ENCODE measurements at places on chromosomes 16 and 17.

- no peak for DNase-seq
Observed at GRCh38 chr17:50114849-50115357, 15.1 kb downstream of the SAMD14 start.

- no peak for DNase-seq
Observed at GRCh38 chr17:49913226-49914095, 55.5 kb upstream of the DLX4 start.

DNA sequence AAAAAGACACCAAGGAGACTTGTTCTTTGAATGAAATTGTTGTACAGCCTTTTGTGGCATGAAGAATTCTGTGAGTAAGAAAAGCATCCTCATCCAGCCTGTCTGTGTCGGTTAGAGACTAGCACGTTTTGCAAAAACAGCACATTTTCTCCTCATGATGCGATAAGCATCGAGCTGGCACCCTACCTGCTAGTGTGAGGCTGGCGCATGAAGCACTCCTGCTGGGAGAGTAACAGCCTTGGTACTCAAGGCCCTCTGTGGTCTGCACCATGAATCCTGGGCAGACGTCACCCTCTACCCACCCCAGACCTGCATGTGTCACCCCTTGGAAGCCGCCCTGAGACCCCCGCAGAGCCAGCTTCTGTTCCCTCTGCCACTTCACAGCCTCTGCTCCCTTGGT, 92.6 kb upstream of the TMEM132E start:
- DNase-seq = no peak

DNA sequence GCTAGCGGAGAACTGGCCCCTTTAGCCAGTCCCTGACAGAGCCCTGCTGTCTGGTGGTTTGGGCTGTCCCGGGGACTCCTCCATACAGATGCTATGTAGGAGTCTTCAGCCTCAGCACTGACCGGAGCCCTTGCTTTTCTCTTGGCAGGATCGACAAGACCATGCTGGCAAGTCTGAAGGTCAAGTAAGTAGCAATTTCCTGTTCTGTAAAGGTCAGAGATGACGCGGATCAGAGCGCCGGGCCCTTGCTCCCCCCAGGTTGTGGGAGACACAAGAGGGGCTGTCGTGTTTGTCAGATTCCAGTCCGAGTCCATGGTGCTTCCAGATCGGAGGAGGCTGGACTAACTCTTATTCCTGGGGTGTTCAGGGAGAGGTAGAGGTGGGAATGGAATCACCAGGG, 4.1 kb downstream of the RAP1GAP2 start:
- DNase-seq = no peak

DNA sequence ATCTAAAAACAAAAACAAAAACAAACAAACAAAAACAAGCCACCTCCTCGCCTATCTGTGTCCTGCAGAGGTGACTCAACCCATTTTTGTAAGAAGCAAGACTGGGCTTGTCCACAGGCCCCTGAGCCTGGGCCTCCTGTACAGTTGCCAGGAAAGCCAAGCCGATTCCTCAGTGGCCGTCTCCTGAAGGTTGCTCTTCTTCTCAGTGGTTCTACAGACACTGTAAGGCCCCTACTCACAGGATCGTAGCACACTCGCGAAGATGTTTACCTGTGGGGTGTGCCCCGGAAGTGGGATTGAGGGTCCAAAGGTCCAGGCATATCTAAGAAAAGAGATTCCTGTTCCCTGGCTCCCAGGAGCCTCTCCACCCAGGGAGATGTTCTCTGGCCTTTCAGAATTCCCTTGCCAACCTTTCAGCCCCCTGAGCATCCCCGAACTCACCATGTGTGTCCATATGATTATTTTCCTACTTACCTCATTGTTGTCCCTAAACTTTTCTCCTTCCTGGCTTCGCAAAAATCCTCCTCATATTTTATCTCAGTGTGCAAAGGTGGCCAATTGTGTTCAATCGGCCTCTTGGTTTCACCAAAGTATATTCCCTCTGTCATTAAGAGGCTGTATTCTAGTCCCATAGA, 7.5 kb upstream of the CES3 start:
- no peak for DNase-seq

GRCh38 chr16:2915196-2915929, 3.6 kb downstream of the FLYWCH1 start:
- no peak for DNase-seq

- DNase-seq = peak; percentile 37
Observed at GRCh38 chr16:275041-275641, 603 bp downstream of the RGS11 start.

GRCh38 chr16:13902677-13903076, 17.3 kb upstream of the ERCC4 start:
- DNase-seq = no peak

GRCh38 chr16:11805556-11805955, 8.5 kb upstream of the ZC3H7A start:
- no peak for DNase-seq
